Ovary (tissue), 10 donors: ENCODE measurements at places on chromosomes 4 and X. TPM values are rescaled to one million over a fixed set of nuclear protein-coding genes. Genes with fewer than 3 reads are reported as not detected.

XAGE2 gene
- not detected for total RNA-seq

DNA sequence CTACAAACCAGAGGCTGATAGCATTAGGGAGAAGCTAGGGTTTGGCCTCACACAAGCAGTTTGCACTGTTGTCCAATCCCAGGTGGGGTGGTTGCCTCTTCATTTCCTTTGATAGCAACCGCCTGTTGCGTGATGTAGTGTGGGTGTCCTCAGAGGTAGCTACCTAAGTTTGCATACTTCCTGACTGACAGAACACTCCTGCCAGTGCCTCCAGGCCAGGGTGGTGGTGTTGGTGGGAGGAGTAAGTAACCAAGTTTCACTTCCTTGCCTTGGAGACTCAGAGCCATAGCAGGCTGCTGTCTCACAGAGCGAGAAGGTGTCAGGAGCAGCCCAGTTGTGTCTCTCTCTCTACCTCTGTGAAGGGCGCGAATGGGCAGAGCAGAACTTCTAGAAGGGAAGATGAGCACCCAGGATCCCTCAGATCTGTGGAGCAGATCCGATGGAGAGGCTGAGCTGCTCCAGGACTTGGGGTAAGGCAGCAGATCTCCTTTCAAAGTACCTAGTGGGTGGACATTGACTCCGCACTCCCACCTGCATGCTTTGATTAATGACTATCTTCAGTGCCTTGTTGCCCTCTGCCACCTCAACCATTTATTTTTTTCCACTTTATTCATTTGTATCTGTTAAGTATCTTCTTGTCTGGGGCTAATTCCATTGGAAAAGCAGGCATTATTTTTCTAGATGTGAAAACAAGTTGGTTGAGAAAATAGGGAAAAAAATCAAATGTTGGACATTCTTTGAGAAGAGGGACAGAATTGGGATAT, at the start of gene DAPP1:
Gene DAPP1, plus strand, starts transcription at position 283 of the 764 bp plus-strand sequence. Its CDS starts 87 bp downstream, at position 370.
- DNase-seq = no peak

RTL3 gene
- total RNA-seq = not detected

DNA sequence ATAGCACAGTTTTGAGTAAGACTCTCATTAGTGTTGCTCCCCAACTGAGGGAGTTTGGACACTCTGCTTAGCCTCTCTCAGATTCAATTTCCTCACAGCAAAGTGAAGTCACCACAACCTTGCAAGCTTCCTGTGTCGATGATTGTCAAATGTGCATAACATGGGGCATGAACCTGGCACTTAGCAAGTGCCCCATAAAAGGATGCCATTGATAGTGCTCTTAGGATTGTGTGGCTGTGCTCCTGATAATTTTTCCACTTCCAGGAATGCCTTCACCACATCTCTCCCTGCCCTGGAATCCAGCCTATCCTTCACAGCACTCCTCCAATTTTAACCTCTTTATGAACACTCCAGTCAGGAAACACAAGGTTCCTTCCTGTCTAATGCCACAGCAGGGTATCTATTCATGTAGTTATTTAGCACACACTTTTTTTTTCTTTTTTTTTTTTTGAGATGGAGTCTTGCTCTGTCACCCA, 309.4 kb downstream of the PPP3CA start:
- DNase-seq = no peak

- no peak for DNase-seq
These were observed 34.2 kb upstream of the SULT1E1 start for GRCh38 chr4:69894186-69894585.

COMMD8 gene
- total RNA-seq = 10.6 TPM

MAMLD1 gene
- 33.1 TPM for total RNA-seq

DNA sequence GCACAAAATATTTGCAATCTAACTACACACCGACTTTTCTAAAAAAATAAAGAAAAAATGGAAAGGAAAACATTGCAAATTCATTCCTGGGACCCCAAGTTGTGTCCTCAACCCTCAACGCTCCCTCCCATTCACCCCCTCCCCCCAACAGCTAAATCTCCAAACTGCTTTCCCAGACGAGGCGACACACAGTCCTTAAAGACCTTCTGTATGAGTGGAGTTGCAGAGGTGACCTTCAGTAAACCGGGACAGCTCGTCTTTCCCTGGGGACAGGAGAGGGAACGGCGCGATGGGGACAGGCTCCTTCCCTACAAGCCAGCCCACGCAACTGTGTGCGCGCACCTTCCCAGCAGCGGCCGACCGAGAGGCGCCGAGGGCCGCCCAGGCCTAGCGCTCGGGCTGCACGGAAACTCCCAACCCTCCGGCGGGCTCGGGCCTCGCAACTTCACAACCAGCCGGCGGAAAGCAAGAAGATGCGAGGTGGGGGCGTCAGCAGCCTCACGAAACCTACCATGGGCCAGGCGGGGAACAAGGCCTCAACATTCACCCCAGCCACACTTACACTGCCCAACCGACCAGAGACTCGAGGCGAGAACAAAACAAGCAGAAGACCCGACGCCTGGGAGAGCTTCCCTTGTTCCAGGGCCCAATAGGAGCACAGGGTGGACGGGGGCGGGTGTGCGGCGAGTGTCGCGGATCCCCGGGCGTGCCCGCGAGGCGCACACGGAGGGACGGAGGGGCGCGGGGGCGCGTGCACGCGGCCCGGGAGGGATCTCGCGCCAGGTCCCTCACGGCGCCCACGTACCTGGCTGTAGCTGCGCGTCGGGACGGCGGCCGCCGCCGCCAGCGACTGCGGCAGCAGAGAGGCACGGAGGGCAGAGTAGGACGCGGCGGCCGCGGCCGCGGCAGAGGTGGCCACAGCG, 763 bp downstream of the GRSF1 start:
- DNase-seq = peak; percentile 69

ATP2B3 gene
- not detected for total RNA-seq

TRPC5OS gene
- not detected for total RNA-seq

GRCh38 chrX:48802089-48802904, 430 bp downstream of the HDAC6 start:
- peak; percentile 77 for DNase-seq

- no peak for DNase-seq
These were observed 644.2 kb downstream of the ZNF674 start for GRCh38 chrX:45900766-45901615.

- no peak for DNase-seq
These were observed 61.5 kb upstream of the MMAA start for GRCh38 chr4:145557720-145558119.

GRCh38 chrX:51496501-51497291, at the start of gene NUDT11:
TSS of gene NUDT11 (minus strand) at chrX:51496592. CDS start at chrX:51496444, 148 bp downstream.
- peak; percentile 82 for DNase-seq

MTNR1A gene
- not detected for total RNA-seq

- DNase-seq = no peak
These were observed 50.8 kb upstream of the GNPDA2 start for GRCh38 chr4:44777115-44777514.

RBM46 gene
- not detected for total RNA-seq

GRCh38 chr4:2251073-2251794, 9.3 kb upstream of the HAUS3 start:
- peak; percentile 7 for DNase-seq

SPATA18 gene
- total RNA-seq = 1.3 TPM

PDCL2 gene
- not detected for total RNA-seq

ODAM gene
- not detected for total RNA-seq

- no peak for DNase-seq
These were observed 8.0 kb downstream of the CCDC110 start for GRCh38 chr4:185463541-185463940.

DNA sequence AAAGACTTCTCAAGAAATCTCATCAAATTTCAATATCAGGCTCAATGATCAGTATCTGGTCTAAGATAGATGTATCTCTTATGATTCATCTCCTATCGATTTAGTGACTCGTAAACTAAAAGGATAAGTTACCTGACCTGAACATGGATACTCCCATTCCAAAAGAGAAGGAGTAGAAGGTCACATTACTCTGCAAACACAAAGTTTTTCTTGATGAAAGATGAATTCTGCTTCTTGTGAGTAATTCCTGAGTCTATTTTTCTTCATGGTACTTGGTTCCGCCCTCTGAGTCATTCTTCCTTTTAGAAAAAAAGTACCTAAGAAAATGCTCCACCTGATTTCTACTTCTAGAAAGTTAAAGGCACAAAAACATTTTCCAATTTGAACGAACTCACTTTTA, 223.1 kb upstream of the SLIT2 start:
- no peak for DNase-seq

BEX4 gene
- 63.9 TPM for total RNA-seq

HSFX1 gene
- 1.7 TPM for total RNA-seq
